ENCODE measurements at places on chromosomes 2 and 18.

GRCh38 chr2:33395655-33396249 lies 80.7 kb upstream of the RASGRP3 start:
- DNase-seq: no peak

- no peak for DNase-seq
These were observed 108.4 kb upstream of the YPEL5 start for GRCh38 chr2:30038419-30038818.

- no peak for DNase-seq
These were observed 118.7 kb upstream of the KCTD1 start for GRCh38 chr18:26667046-26667445.

GRCh38 chr2:3785220-3785889 lies 82.0 kb downstream of the DCDC2C start:
- no peak for DNase-seq

- no peak for DNase-seq
These were observed 36.5 kb downstream of the MYO3B start for GRCh38 chr2:170214309-170214948.

DNA sequence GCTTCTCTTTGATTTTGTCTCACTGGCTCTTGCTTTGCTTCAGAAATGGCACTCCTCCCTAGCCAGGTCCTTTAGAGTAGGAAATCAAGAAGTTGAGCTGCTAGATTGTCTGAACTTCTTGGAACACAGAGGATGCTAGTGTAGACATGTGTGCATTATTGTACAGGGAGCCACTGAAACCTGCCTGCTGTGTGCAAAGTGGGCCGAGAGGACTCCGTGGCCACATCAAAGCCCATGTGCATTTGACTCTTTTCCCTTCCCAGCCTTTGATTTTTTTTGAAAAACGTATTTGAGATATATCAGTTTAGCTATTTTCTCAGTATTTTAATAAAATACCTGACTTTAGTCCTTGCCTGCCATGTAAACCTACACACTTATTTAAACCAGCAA lies 83.1 kb downstream of the TMEM247 start:
- no peak for DNase-seq

GRCh38 chr2:215391531-215391930 lies 44.3 kb downstream of the FN1 start:
- no peak for DNase-seq

- DNase-seq: no peak
These were observed 33.9 kb upstream of the TBC1D8 start for GRCh38 chr2:101185085-101185484.
